Hair follicle dermal papilla cell (primary cell): ENCODE measurements at places on chromosomes 3 and 15. TPM values are rescaled to one million over a fixed set of nuclear protein-coding genes. Genes with fewer than 3 reads are reported as not detected.

LRRC31 gene
- total RNA-seq = not detected in 2 replicates

GRM7 gene
- total RNA-seq = 0.16 TPM in 1 of 2 replicates, not detected in the other

SIN3A gene
- total RNA-seq = 39.1 and 56.3 TPM in 2 replicates

B3GALNT1 gene
- 16.8 and 20.3 TPM in 2 replicates for total RNA-seq

ZNF80 gene
- total RNA-seq = not detected in 2 replicates

CFAP44 gene
- 3.0 and 5.4 TPM in 2 replicates for total RNA-seq

HES1 gene
- total RNA-seq = 5.0 and 6.3 TPM in 2 replicates

HDC gene
- not detected in 2 replicates for total RNA-seq

SNRPN gene
- total RNA-seq = 93.3 and 106 TPM in 2 replicates

ITIH4 gene
- total RNA-seq = 2.2 and 2.4 TPM in 2 replicates

OCA2 gene
- 0.12 TPM in 1 of 2 replicates, not detected in the other for total RNA-seq

ZKSCAN7 gene
- total RNA-seq = 7.2 and 10.5 TPM in 2 replicates

LNP1 gene
- total RNA-seq = 3.6 and 4.1 TPM in 2 replicates

LRTM1 gene
- 0.49 TPM in 1 of 2 replicates, not detected in the other for total RNA-seq
